ENCODE measurements at places on chromosomes 4 and X. TPM values are rescaled to one million over a fixed set of nuclear protein-coding genes. Genes with fewer than 3 reads are reported as not detected.

The FGD1 gene
- total RNA-seq, result 2.0 TPM

The BTC gene
- not detected for total RNA-seq

The CFI gene
- total RNA-seq, result 9.5 TPM

The ARL9 gene
- total RNA-seq, result under 0.01 TPM

The BCORL1 gene
- 1.3 TPM for total RNA-seq
